Activated naive CD8-positive, alpha-beta T cell treated with anti-CD3 and anti-CD28 coated beads, Interleukin-2, amount 50 U/mL, for 24 hours (primary cell): ENCODE measurements at places on chromosomes 2 and 18.

- DNase-seq = no peak
Measured at GRCh38 chr2:42947809-42948600, 155.6 kb upstream of the HAAO start.

GRCh38 chr2:8486141-8486540, 195.7 kb upstream of the ID2 start:
- DNase-seq = no peak

DNA sequence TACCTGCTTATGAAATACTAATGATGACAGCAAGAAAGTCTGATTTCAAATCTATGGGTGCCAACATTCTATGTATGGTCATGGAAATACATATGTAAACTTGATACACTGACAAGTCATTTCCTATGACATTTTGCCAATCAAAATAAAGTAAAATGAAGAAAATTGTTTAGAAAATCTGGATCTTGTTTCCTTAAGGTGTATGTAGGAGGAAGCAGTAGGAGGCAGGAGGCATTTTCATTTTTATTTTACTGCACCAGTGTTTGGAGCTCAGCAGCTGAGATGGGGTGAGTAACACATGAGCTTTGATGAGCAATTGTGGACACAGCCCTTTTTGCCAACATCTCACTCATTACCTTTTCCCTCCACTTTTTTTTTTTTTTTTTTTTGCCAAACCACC, 167.0 kb downstream of the AFF3 start:
- DNase-seq = no peak

DNA sequence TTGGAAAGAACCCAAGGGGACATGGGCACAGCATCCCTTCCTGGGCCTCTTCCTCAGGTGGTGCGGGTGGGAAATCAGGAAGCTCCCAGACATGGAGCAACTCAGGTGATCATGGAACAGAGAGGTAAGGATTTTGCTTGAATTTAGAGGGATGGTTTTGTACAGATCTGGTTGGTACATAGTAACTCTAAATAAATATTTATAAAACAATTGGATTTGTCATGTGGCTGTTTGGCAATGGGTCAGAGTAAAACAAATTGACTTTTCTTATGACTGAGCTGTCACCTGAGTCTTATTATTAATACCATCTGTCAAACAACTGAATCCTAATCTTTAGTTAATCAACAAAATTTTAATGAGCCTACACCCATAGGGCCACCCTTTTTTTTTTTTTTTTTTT, 19.4 kb upstream of the TMEM178A start:
- DNase-seq = no peak

DNA sequence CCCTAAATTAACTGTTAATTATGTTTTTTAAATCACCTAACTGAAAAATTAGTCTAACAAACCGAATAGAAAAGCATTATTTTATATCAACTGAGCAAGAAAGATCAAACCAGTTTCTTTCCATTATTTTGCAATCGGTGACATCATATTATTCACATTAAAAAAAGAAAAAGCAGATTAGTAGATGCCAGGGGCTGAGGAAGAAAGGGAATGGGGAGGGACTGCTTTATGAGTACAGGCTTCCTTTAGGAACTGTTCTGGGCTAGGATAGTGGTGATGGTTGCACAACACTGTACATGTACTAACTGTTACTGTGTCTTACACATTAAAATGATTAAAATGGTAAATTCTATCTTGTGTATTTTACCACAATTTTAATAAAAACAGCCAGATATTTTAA, 59.3 kb downstream of the COBLL1 start:
- no peak for DNase-seq

- no peak for DNase-seq
Measured at GRCh38 chr2:80329491-80329890, 24.9 kb upstream of the LRRTM1 start.

- no peak for DNase-seq
Measured at GRCh38 chr18:29439398-29439797, 1262.5 kb upstream of the CDH2 start.

DNA sequence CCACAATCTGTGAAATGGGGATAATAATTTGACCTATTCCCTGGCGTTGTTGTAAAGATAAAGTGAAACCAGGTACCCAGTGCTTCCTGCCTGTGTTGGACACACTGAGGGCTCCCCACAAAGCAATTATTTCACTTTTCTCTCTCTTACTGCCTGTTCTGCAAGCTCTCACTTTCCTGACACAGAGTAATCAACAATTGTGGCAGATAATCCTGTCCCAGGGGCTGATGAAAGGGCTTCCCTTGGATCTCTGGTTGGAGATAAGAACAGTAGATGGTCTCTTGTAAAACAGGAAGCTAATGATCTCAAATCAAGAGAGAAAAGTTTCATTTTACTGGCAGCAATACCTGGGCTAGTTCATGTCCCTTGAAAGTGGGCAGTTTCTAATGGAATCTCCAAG, 190.4 kb upstream of the EPHA4 start:
- DNase-seq = no peak

GRCh38 chr2:158112992-158113391, 11.3 kb downstream of the UPP2 start:
- DNase-seq = no peak

DNA sequence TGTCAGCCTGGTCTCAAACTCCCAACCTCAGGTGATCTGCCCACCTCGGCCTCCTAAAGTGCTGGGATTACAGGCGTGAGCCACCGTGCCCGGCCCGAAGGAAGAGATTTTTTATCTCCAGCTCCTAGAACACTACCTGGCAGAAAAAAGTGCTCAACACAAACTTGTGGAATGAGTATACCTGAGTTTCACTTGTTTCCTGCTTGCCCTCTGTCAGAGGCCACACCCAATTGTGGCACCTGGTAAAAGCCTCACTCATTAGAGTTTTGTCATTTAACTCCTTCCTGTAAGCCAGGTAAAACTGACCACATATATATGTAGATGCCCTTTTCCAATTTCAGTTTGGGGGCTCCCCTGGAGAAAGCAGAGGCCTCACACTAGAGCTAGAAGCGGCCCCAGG, 42.2 kb upstream of the RTN4 start:
- DNase-seq = no peak

DNA sequence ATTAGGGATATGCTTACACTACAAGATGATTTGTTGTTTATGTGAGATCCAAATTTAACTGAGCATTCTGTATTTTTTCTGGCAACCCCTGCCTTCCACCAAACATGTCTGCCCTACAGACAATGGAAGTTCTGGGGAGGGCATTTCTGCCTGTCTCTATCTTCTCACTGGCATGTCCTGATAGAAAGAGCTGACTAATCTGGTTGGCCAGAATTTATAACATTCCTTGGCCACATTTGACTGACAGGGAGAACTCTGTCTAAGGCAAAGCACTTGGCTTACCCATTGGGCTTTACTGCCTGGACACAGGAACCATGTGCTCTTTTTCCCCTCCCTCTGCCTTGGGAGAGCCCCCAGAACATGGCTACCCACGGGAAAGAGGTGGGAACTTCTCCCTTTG, 70.6 kb upstream of the TMEM178A start:
- DNase-seq = no peak

DNA sequence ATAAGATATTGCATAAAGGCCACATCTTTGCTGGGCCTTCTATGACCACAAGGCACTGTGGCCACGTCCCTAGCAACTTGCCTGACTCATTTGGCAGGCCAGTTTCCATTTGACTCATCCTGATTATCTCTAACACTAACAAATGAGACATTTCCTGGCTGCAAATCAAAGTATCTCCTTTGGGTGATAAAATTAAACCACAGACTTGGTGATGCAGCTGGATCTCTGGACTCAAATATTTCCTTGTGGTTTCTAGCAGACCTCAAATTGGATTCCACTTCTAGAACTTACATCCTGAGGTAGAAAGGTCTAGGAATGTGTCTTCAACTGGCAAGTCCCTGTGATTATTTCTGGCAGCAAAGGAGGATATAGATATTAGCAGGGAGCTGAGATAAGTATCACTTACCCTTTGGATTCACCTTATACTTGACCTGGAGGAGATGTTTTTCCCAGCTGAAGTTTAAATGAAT, 167.9 kb upstream of the NXPH2 start:
- DNase-seq = no peak

DNA sequence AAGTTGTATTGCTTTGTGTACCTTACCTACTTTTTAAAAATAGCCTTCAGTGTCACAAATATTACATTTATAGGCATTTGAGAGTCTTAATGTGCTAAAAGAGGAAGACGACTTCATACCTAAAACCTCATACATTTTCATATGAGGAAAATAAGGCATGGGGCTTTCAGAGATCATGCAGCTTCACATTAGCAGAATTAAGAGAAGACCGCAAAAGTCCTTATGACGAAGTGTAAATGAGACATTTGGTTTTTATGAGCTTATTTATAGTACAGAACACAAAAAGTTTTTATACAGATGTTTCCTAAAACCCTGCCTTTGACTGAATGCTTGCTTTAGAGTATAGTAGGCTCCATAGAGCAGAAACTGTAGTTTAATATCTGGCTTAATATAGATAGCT, 10.1 kb upstream of the CCDC138 start:
- DNase-seq = no peak

DNA sequence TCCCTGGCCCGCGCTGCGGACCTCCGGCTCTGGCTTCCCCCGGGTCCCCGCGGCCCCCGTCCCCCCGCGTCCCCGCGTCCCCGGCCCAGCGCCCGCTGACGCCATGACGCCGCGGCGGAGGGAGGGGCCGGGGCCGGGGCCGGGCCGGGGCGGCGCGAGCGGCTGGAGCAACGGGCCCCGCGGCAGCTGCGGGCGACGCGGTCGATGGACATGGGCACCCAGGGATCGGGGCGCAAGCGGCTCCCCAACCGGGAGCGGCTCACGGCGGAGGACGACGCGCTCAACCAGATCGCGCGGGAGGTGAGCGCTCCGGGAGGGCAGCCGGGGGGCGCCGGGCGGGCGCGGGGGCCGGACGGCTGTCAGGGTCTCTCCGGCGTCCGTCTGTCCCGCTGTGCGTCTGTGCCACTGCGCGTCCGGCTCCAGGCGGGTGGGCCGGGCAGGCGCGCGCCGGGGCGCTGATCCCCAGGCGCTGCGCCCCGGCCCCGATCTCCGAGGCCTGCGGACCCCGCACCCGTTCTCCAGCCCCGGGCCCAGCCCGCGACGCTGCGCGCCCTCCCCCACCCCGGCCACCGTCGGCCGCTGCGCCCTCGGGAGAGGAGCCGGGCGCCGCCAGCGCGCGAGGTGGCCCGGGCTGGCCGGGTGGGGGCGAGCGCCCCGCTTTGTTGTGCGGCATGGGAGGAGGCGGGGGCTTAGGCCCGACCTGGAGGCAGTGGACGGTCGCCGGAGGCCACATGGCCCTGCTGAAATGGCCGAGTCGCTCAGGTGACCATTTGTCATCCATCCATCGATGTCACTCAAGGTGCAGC, at the start of gene LRRFIP1:
Gene LRRFIP1, plus strand, starts transcription at position 147 of the 806 bp plus-strand sequence. Its CDS starts 58 bp downstream, at position 205.
- peak; percentile 20 for DNase-seq

- DNase-seq = peak; percentile 8
Measured at GRCh38 chr2:9708683-9709538, 78.1 kb upstream of the YWHAQ start.

- no peak for DNase-seq
Measured at GRCh38 chr2:195238379-195238778, 418.6 kb upstream of the SLC39A10 start.

DNA sequence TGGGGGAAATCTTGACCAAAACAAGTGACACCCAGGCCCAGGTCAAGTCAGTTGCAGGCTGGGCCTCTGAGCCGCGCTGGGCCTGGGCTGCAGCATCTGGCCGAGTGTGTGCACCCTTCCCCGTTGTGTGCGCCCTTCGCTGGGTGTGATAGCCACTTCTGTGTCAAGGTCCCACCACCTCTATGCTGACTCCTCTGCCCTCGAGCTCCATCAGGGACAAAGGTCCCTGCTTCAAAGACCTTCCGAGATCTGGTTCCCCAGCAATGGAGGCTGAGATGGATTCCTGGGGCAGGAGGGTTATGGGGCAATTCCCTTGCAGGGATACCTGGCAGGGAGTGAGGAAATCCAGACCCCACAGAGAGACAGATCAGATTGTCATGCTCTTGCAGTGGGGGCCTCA, 93.6 kb downstream of the PIEZO2 start:
- DNase-seq = no peak

DNA sequence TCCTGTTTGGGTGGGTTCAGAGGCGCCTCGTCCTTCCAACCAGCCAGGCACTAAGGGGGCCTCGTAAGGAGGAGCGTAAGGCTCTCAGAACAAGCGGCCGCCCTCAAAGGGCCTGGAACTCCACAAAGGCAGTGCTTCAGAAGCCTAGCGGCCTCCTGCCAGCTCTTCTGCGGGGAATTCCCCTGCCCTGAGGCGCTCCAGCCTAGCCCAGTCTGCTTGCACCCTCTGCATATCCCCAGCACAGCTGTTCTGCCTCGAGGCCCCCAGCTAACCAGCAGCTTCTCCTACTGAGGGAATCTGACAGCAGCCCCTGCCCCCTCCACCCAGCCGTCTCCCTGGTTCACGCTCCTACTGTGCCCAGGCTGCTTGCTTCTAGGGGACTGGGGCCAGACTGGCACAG, 265.9 kb downstream of the TFCP2L1 start:
- DNase-seq = no peak

DNA sequence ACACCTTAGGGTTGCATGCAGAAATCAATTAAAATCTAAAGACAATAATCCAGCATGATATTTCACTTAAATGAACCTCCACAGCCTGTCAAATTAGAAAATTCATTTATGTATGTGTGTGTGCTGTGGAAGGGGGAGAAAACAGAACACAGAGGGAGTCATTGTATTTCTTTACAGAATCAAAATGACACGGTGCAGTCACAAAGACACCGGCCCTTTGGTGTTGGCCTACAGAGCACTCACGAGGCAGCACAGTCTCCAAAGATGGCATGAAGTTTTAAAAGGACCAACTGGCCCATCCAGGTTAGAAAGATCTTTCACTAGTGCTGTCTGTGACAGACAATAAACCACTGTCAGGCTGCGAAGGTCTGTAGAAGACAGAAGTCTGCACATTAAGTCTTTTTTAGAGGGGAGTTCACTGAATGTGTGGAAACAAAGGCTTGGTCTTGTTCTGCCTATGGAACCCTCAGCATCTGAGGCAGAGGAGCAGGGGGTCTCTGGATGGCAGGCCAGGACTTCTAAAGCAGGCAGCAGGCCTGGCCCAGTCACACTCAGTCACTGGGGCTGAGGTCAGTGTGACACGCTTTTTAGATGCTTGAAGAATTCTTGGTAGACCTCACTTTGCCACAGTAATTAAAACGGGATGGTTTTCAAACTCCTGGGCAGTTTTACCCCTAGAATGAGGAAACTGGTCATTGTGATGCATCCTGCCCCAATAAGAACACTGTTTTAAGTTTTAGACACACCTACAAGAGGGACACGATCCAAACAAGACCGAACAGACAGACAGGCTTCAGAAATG, 184.9 kb downstream of the AFF3 start:
- DNase-seq = no peak

DNA sequence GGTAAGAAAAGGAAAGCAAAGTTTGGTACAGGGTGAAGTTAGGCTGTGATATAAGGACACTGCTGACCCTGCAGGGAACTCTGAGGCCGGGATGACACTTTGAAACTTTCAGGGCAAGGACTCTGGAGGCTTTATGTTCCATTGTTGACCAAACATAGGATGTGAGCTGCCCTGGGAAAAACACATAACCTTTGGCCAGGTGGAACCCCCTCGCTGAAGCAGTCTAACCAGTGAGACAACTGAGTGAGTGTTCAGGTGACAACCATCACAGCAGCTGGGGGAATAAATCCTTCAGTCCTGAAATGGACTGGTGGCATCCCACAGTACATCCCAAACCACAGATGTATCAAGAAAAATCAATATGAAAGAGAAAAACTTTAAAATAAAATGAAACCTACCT, 280.9 kb upstream of the CDH2 start:
- DNase-seq = no peak

GRCh38 chr18:37669991-37670534, 104.5 kb upstream of the CELF4 start:
- no peak for DNase-seq
